DMS53 (cell line): ENCODE measurements at places on chromosomes 12 and 14.

GRCh38 chr12:98838231-98838647 lies 193.1 kb downstream of the APAF1 start:
- DNase-seq, result no peak

DNA sequence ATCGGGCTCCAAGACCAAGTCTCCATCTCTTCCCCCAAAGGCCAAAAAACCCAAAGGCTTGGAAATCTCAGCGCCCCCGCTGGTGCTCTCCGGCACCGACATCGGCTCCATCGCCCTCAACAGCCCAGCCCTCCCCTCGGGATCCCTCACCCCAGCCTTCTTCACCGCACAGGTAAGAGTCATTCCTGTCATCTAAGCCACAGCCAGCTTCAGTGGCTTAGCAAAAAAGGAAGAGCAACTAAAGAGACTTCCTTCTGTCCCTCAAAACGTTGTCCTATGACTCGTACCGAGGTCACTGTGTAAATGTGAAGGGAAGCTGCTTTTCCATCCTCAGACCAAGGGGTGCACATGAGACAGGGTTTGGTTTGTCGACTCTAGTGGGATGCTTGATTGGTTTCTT lies 53.4 kb downstream of the ELK3 start:
- DNase-seq, result peak; percentile 39

- DNase-seq, result no peak
Observed at GRCh38 chr12:18684430-18684829, 53.4 kb downstream of the PLCZ1 start.

- peak; percentile 83 for DNase-seq
Observed at GRCh38 chr12:104790296-104791125, 167.6 kb downstream of the SLC41A2 start.

GRCh38 chr12:89877136-89877535 lies 168.5 kb upstream of the ATP2B1 start:
- no peak for DNase-seq

- no peak for DNase-seq
Observed at GRCh38 chr14:29601616-29602015, 326.0 kb downstream of the PRKD1 start.
